ENCODE measurements at places on chromosomes 6 and 20.

GRCh38 chr20:41177636-41178035 lies 40.3 kb downstream of the PLCG1 start:
- DNase-seq, result peak; percentile 84

- no peak for DNase-seq
These were observed 265.5 kb downstream of the TBX18 start for GRCh38 chr6:84498905-84499304.

DNA sequence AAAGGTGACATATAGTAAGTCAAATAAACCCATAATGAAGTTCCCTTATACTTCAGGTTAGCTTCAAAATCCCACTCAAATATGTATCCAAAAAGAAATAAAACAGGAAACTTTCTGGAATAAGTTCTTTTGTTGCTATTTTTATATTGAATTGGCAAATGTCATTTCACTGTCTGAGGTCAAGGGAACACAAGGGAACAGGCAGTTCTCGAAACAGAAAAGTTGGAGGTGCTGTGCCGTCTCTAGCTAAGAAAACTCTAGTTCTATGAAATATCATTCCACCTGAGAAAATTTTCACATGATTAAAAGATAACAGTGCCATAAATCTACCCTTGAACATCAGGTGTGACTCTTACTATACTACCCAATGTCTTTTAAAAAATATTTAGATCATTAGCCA lies 358.5 kb downstream of the PRKN start:
- DNase-seq, result no peak

GRCh38 chr6:33178755-33179475 lies 13.4 kb downstream of the COL11A2 start:
- no peak for DNase-seq

DNA sequence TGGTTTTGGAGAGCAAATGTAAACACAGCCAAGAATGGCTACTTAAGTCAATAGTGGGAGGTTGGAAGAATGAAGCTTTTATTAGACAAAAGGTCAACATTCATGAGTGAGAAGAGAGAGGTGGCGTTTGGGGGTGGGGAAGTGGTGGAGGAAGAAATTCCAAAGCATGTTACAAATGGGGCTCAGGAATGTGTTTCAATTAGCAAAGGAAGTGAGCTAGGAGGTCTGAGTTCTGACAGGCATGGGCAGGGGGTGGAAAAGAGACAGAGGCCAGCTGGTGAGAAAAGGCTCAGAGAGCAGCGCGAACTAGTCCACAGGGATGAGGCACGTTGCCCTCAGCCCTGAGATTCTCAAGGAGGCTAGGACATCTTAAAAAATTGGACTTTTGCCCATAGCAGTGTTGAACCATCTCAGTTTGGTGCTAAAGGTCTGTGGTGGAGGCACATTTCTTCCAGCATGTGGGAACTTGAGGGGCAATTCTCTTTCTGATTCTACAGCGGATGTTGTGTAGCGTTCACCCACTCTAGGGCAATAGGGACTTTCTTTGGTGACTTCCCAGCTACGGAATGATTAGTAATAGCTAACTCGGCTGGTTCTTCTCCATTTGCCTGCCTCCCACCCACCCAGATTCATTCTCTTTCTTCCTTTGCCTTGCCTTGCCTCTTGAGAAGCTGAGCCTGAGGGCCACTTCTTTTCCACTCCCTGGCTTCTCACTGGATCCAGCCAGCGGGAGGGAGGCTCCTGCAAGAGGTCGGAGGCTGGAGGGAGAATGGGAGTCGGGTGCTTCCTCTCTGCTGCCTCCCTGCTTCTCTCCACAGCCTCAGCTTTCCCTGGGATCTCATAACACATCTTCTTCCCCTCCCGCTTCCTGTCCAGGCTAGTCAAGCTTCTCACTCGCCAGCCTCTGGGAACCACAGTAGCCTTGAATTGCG lies 45.1 kb upstream of the NEDD9 start:
- DNase-seq, result peak; percentile 95

- no peak for DNase-seq
These were observed 172.1 kb upstream of the ARG1 start for GRCh38 chr6:131400779-131401496.

Data from islet precursor cell (in vitro differentiated cells).